Esophagus squamous epithelium (tissue), 5 donors: ENCODE measurements at places on chromosomes 11 and 22.

- DNase-seq, result no peak
These were observed at the start of gene BRD1 for GRCh38 chr22:49827853-49828598. Gene BRD1, minus strand, starts transcription at chr22:49827873. Its CDS starts 3,556 bp downstream, at chr22:49824317.

DNA sequence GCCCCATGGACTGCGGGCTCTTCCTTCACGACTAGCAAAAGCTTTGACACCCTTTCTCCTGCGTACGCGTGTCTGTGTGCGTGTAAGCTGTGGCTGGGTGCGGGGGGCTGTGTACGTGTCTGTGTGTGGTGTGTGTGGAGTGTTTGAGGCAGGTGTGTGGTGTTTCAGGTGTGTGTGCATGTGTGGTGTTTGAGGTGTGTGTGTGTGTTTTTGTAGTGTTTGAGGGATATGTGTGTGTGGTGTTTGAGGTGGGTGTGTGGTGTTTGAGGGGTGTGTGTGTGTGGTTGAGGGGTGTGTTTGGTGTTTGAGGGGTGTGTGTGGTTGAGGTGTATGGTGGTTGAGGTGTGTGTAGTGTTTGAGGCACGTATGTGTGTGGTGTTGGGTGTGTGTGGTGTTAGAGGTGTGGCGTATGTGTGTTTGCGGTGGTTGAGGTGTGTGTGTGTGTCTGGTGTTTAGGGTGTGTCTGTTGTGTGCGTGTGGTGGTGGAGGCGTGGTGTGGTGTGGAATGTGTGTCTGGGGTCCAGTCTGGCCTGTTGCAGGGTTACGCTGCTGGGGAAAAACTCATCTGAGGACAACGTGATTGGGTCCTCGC lies 687 bp upstream of the ARSA start:
- no peak for DNase-seq

DNA sequence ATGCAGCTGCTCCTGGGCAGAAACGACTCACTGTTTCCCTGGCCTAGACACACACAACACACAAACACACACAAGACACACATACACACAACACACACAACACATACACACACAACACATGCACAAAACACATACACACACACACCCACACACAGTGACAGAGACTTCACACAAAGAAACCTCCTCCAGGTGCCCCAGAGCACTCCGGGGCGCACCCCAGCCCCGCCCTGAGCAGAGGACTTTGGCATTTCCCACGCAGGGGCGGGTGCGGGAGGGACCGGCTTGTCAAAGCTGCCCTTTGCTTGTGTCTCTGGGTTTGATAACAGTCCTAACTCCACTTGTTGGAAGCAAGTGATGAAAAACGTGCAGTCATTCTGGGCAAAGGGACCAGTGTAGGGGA lies 6.5 kb downstream of the APOBEC3A start:
- no peak for DNase-seq

- DNase-seq, result no peak
These were observed 97.9 kb downstream of the RCN1 start for GRCh38 chr11:32188785-32189184.

DNA sequence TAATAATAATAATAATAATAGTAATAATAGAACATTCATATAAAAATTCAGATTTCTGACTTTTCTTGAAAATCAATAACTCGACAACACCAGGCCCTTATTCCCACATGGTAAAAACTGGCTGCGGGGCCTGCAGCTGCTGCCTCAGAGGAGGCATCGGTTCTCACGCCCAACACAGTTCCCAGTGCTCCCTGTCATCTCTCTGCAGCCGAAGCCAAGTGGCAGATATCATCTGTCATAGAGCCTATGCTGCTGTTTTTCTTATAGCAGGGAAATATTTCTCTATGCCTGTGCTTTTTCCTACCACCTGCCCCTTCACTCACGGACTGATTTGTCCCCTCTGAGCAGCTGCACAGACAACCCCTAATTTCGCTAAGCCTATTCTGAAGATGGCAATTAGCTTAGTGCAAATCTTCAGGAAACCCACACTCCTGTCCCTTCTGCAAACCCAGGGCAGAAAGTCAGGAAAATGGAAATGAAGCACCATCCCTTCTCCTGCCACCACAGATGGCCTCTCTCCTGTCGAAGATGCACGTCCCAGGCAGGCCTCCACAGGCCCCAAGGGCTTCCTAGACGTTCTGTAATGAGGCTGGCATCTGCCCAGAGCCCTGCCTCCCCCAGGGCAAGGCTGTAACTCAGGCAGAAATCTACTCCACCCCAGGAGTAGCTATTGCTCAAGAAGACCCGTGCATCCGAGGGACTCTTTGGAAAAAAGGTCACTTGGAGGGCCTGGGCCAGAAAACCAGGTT lies 66.7 kb downstream of the SYN3 start:
- no peak for DNase-seq

DNA sequence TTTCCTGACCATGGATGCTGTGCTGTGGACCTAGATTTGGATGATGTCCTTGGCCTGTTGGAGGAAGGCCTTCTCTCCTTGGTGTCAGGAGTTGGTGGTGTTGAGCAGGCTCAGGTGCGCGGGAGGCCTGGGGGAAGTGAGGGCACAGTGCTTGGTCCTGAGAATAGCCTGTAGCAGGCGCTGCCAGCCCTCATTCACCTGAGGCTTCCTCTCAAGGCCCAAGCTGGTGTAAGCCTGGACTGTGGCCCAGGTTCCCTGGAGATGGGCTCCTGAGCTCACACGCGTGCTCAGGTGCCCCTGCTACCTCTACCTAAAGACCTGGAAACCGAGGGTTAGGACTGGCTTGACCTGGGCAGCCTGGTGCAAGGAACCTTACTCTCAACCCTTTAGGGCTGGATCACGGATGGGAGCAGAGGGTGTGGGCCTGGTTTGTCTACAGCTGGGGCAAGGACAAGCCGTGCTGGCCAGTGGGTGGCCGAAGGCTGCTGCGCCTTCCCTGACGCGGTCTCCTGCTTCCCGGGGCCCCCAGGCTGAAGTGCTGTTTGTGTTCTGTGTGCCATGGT lies 7.8 kb upstream of the GRAMD4 start:
- no peak for DNase-seq

DNA sequence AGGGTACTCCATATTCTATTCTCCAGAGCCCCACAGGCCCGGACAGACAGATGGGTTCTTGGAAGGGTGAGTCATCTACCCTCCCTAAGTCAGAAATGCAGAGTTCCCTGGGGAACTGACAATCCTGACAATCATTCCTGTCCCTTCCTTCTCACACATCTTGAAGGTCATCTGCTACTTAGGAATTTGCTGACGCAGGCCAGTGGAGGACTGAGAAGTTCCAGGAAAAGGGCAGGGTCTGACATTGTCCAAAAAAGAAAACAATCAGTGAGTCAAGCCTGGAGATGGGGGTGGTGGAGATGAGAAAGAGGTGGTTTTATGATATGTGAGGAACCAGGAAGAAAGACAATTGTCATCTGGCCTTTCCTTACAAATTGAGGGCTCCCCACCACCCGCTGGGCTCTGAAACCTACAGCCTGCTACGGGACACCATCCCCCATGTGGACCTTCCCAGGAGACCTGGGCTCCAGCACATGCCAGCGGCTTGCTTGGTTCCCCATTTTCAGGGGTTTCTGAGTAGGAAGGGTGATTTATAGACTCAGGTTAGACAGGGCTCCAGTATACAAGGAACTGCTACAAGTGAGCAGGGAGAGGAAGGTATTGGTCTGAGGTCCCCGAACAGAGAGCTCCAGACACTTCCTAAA lies 12.9 kb downstream of the CD59 start:
- DNase-seq, result no peak

GRCh38 chr22:46484861-46485595 lies 52.4 kb downstream of the CELSR1 start:
- no peak for DNase-seq
